Chondrocyte (in vitro differentiated cells): ENCODE measurements at places on chromosomes 16 and 17.

DNA sequence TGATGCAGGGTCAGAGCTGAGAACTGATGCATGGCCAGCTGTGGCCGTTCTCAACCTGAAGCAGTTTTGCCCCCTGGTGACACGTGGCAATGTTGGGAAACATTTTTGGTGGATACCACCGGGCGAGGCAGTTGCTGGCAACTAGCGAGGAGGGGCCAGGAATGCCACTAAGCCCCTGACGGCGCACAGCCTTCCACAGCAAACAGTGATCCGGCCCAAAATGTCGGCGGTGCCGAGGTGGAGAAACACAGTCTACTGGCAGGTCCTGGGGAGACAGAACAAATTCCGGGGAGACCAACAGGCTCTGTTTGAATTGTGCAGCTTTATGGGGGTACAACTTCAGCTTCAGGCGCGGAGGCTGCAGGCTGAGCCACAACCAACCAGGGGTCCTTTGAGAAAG, 8.2 kb downstream of the SLC26A11 start:
- H3K4me1 ChIP-seq, result no peaks in the 10 kb centered on the region
- H3K36me3 ChIP-seq, result peaks cover 20% of the 10 kb centered on the region
- no peak overlapping the region for H3K27ac ChIP-seq
- DNase-seq, result no peak
- H3K4me3 ChIP-seq, result no peak overlapping the region
- no peaks in the 10 kb centered on the region for H3K27me3 ChIP-seq

DNA sequence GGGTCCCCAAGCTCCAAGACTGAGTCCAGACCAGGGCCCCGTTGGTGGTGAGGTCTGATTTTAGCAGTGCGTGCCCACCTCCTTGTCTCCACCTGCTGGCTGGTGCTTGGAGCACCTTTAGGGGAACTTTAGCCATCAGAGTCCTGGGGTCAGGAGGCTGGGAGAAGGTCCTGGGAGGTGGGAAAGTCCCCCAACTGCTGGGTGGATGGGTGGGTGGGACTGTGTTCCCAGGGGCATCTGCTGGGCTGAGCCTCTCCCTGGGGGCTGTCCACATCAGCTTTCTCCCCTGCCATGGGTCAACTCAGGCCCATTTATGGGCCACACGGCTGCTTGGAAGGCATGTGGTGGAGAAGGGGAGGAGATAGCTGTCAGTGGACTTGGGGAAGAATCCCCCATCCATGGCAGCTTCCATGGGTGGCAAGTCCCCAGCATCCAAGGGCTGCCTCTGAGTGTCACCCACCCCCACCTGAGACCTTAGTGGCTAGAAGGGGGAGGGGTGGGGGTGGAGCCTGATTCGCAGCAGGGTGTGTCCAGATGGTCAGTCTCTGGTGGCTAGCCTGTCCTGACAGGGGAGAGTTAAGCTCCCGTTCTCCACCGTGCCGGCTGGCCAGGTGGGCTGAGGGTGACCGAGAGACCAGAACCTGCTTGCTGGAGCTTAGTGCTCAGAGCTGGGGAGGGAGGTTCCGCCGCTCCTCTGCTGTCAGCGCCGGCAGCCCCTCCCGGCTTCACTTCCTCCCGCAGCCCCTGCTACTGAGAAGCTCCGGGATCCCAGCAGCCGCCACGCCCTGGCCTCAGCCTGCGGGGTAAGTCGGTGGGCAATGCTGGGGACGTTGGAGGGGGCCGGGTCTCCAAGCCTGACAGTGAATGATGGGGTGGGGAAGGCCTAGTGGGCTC, at the start of gene TRPV2:
Gene TRPV2 (plus strand): TSS at position 541 of the 894 bp plus-strand sequence. CDS start 2,098 bp downstream, outside the sequence.
- H3K4me1 ChIP-seq, result peaks cover 30% of the 10 kb centered on the region
- H3K27ac ChIP-seq, result peak within 1 kb of the TSS; percentile 74
- H3K4me3 ChIP-seq, result peak within 1 kb of the TSS; percentile 82
- no peaks in the 10 kb centered on the region for H3K36me3 ChIP-seq
- DNase-seq, result no peak

DNA sequence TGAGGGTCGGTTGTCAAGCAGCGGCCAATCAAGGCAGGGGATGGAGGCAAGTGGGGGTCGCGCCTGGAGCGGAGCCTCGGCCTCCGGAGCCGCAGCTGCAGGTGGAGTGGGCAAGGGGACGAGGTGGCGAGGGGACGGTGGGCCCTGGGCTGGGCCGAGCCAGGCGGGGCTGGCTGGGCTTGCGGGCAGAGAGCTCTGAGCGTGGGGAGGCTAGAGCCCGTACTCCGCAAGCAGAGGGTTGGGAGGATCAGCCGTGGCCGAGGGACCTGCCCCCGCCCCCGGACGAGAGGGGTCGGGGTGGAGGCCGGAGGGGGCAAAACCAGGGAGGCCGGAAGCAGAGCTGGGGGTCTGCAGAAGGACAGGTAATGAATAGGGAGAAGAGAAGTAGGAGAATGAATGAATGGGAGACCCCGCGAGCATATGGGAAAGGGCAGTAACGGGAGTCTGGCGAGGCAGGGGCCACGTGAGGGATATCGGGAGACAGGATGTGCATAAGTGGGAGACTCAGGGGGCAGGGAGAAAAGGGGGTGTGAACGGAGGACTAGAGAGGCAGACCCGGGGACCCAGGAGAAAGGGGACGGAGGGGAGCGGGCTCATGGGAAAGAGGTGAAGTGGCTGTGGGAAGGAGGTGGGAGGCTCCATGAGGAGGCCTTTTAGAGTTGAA, at the start of gene KATNB1:
Gene KATNB1 (plus strand): TSS at position 16 of the 664 bp plus-strand sequence. CDS start 1,474 bp downstream, outside the sequence.
- H3K4me3 ChIP-seq, result peak within 1 kb of the TSS; percentile 99
- H3K4me1 ChIP-seq, result peaks cover 26% of the 10 kb centered on the region
- DNase-seq, result peak; percentile 99
- H3K27me3 ChIP-seq, result no peaks in the 10 kb centered on the region

DNA sequence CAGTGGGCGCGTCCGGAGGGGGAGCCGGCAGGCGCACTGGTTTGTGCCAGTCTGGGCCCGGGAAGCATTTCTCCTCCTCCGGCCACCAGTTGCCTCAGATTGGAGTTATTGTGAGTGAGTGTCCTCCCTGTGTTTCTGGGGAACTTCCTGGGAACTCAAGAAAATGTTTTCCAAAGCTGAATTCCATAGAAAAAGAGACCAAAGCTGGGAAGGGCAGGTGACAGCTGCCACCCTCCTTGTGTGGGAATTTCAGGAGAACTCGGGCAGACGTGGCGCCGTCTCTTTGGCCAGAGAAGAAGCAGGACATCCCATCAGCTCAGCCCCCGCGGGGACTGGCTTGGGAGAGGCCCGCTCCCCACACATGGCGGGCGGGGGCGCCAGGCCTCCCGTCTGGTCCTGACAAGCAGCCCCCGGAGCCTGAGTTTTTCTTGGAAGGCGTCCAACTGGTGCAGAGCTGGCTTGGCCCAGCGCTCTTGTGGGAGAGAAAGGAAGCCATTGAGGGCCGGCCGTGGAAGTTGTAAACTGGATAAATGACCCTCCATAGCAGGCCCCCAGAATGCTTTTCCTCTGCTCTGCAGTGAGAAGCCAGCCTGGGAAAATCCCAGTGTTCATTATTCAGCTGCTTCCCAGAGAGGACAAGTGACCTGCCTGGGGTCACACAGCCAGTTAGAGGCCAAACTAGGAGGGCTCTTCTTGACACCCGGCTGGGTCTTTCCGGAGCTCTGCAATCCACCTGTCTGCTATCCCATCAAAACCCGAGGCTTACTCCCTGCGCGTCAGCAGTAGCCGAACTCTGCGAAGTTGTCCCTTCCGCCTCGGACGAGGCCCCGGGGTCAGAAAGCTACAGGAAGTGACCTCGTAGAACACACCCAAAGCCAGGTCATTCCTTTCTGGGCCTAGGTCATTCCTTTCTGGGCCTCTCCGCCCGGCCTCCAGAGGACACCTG, 39.2 kb upstream of the GSE1 start:
- peak overlapping the region; percentile 66 for H3K4me3 ChIP-seq
- H3K36me3 ChIP-seq, result no peaks in the 10 kb centered on the region
- H3K27ac ChIP-seq, result peak overlapping the region; percentile 100
- no peak for DNase-seq
- H3K4me1 ChIP-seq, result peaks cover 60% of the 10 kb centered on the region

DNA sequence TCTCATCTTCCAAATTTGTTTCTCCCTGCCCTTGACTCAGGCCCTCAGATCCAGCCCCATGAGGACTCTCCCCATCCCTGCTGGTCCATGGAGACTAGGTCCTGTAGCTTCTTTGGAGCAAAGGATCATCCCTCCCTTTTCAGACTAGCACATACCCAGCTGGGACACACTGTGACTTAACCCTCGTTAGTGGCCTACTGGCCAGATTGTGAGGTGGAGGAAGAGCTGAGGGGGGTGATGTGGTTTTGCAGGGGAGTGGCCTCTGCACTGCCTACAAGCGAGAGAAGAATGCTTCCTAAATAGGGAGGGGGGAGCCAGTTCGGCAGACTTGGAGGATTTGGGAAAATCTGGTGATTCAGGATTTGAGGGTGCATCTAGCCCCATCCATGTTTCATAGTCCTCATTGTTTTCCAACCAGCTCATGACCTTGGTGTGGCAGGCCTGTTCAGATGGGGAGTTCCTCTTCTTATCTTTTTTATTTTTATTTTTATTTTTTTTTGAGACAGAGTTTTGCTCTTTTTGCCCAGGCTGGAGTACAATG, 47.8 kb upstream of the SLC47A1 start:
- H3K4me3 ChIP-seq, result no peak overlapping the region
- no peaks in the 10 kb centered on the region for H3K36me3 ChIP-seq
- H3K4me1 ChIP-seq, result peaks cover 19% of the 10 kb centered on the region
- no peak for DNase-seq

DNA sequence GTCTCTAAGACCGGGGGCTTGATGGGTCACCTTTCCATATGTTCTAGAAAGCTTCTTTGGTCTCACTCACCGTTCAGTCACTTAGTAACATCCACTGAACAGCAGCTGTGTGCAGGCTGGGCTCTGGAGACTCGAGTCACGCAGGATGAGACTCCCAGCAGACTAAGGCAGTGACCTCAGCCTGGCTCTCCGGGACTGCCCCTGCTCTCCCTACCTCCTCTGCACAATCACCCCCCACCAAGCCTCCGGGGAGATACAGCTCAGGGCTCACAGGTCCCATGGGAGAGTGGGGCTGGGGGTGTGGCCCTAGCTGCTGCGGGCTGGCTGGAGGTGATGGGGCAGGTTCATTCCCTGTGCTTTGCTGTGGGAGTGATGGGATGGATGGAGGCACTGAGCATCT, 14.1 kb downstream of the FLYWCH2 start:
- H3K27me3 ChIP-seq, result no peaks in the 10 kb centered on the region
- H3K4me1 ChIP-seq, result peaks cover 15% of the 10 kb centered on the region
- no peak overlapping the region for H3K4me3 ChIP-seq
- DNase-seq, result no peak
- no peak overlapping the region for H3K27ac ChIP-seq

DNA sequence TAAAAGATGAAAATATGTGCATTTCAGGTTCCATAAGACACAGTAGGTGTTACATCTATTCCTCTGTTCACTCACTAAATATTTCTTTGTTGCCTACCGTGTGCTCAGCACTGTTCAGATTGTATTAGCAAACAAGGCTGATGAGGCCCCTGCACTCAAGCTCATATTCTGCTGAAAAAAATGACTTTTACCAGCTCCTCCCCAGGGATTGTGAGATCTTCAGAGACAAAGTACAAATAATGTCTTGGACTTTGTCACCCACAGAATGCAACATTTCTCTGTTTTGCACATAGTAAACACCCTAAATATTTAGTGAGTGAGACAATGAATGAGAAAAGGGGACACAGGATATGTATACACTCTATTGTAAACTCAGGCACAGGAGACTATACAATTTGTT, 21.9 kb upstream of the MYOCD start:
- H3K4me1 ChIP-seq, result peaks cover 2% of the 10 kb centered on the region
- no peak for DNase-seq
- H3K27me3 ChIP-seq, result no peaks in the 10 kb centered on the region
- H3K36me3 ChIP-seq, result peaks cover 2% of the 10 kb centered on the region

GRCh38 chr16:3965306-3965705, 84.8 kb upstream of the CREBBP start:
- H3K4me3 ChIP-seq, result no peak overlapping the region
- no peak overlapping the region for H3K27ac ChIP-seq
- H3K36me3 ChIP-seq, result peaks cover 16% of the 10 kb centered on the region

DNA sequence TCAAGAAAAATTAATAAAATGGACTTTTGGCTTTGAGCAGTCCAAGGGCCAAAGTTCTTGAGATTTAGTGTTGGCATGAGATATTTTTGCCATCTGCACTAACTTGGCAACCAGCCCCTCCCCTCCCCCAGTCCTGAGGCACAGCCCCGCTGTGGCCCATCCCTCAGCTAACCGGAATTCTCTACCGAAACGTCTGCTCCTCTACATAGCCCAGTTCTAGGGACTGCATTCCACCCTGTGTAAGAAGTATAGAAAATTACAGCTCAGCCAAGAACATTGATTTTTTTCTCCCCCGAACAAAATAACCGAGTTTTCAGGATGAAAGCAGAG, 97.5 kb downstream of the AMFR start:
- no peak overlapping the region for H3K4me3 ChIP-seq
- H3K27ac ChIP-seq, result no peak overlapping the region
- H3K27me3 ChIP-seq, result no peaks in the 10 kb centered on the region
- peaks cover 5% of the 10 kb centered on the region for H3K4me1 ChIP-seq

DNA sequence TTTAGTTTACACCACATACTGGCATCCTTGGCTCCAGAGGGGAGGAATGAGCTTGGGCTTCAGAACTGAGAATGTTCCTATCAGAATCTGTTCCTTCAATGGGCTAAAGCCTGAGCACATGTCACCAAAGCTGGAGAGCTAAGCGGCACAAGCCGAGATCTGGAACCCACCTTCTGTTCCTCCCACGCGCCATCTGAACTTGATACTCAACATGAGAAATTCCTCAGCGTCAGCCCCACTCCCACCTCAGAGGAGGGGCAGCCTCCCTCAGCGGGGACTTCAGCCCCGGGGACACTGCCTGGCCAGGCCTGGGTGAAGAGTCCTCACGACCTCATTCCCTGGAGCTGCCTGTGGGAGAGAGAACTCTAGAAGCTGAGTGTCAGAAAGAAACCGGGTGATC, 22.8 kb upstream of the SLC47A1 start:
- no peak for DNase-seq
- no peak overlapping the region for H3K27ac ChIP-seq
- peaks cover 24% of the 10 kb centered on the region for H3K4me1 ChIP-seq
- no peak overlapping the region for H3K4me3 ChIP-seq
- H3K27me3 ChIP-seq, result no peaks in the 10 kb centered on the region

- H3K27me3 ChIP-seq, result peaks cover 10% of the 10 kb centered on the region
- DNase-seq, result no peak
- no peaks in the 10 kb centered on the region for H3K4me1 ChIP-seq
Observed at GRCh38 chr16:85486256-85486915, 126.7 kb upstream of the GSE1 start.

- no peak for DNase-seq
- peak overlapping the region; percentile 2 for H3K27ac ChIP-seq
- H3K36me3 ChIP-seq, result peaks cover 18% of the 10 kb centered on the region
- H3K4me3 ChIP-seq, result no peak overlapping the region
- H3K27me3 ChIP-seq, result no peaks in the 10 kb centered on the region
Observed at GRCh38 chr16:57166451-57166850, 19.4 kb downstream of the PSME3IP1 start.

DNA sequence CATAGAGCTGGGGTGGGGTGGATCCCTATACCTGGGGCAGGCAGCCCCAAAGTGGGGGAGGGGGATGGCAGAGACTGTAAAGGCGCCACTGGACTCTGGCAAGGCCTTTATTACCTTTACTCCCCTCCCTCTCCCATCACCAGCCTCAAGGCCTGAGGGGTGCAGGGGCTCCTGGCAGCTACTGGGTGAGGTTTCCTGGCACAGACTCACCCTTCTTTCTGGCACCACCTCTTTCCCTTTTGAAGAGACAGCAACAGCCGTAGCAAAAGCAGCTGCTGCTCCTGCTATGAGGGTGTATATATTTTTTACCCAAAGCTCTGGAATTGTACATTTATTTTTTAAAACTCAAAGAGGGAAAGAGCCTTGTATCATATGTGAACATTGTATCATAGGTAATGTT, 17.6 kb downstream of the RAPGEFL1 start:
- no peak for DNase-seq
- H3K27me3 ChIP-seq, result no peaks in the 10 kb centered on the region
